CD4-positive, alpha-beta T cell treated with Interleukin-21 for 1 hour (primary cell): ENCODE measurements at places on chromosomes 3 and 15.

DNA sequence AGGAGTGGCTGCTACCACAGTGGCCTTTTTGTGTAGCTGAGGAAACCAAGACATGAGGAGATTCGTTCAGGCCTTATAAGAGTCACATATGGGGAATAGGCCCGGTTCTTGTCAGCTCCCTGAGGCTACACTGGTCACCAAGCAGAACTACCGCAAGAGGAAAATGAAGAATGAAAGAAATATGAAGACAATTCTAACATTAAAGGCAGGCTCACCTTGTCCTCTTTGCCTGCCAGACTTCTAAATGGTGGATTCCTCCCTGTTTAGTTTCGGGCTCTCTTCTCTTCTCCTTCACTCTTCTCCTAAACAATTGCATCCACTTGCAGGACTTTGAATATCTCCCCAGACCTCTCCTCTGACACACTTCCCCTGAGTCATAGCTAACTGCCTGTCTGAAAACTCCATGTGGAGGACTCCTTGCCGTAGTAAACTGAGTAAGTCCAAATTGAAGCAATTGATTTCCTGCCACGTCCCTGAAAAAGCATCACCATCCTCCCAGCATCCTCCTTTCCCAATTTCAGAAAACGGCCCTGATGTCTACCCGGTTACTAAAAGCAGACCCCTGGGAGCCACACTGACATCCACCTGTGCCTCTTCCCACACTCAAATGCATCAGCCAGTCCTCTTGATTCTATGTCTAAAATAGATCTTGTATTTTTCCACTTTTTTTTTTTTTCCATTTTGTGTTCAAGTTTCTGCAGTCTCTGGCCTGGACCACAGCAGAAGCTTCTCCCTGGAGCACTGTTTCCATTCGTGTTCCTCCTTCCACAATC, 30.3 kb upstream of the VEPH1 start:
- DNase-seq = no peak

GRCh38 chr15:77527164-77527778, 105.4 kb downstream of the LINGO1 start:
- DNase-seq = no peak

DNA sequence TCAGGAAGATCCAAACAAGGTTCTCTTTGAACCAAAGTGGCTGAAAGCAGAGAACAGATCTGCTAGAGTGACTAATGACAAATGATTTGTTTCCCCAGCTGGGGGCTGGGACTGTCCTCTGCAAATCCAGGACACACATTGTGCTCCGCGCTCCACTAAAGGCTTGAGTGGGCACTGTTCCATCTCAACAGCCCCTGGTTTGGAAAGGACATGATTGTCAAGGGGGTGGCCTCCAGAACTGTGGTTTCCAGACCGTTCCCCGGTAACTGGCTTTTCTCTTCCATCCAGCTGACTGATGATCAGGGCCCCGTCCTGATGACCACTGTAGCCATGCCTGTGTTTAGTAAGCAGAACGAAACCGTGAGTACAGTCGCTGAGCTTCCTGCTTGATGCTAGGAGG, 91.0 kb downstream of the LRTM1 start:
- no peak for DNase-seq

DNA sequence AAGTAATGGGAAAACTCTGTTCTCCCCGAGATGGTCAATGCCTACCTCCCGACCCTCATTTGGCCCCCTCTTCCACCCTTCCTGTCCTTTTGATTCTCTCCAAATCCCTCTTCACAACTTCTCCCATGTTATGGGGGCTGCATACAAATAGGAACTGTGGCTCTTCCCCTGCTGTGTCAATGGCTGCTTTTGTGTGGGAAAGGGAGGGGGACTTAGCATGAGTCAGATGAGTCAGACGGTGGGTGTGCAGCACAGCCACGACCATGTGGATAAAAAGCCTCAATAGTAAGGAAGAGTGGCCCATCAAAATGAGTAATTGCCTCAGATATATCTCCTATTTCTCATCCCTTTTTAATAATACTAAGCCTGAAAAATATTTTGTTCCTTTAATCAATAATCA, 31.9 kb downstream of the SPATA16 start:
- no peak for DNase-seq

- DNase-seq = no peak
These were observed 700.6 kb upstream of the CFAP20DC start for GRCh38 chr3:59750391-59750790.

GRCh38 chr3:126101521-126101982, 17.6 kb upstream of the SLC41A3 start:
- no peak for DNase-seq

GRCh38 chr3:52388348-52388821, 56.5 kb downstream of the SEMA3G start:
- no peak for DNase-seq

DNA sequence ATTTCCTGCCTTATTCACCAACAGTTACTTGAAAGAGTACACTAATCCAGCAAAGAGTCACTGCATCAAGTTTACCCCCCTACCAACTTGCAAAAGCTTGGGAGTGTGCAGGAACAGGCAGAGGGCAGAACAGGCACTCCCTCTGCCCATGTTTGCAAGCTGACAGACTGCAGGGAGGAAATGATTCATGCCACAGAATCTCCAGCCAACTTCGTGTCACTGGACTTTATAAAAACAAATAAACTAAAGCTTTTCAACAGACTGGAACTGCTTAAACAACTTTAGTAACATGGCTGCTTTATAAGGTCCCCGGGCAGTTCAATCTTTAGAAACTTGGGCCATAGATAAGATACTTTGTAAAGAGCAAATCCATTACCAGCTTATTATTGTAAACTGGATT, 129.5 kb downstream of the THRB start:
- DNase-seq = no peak

DNA sequence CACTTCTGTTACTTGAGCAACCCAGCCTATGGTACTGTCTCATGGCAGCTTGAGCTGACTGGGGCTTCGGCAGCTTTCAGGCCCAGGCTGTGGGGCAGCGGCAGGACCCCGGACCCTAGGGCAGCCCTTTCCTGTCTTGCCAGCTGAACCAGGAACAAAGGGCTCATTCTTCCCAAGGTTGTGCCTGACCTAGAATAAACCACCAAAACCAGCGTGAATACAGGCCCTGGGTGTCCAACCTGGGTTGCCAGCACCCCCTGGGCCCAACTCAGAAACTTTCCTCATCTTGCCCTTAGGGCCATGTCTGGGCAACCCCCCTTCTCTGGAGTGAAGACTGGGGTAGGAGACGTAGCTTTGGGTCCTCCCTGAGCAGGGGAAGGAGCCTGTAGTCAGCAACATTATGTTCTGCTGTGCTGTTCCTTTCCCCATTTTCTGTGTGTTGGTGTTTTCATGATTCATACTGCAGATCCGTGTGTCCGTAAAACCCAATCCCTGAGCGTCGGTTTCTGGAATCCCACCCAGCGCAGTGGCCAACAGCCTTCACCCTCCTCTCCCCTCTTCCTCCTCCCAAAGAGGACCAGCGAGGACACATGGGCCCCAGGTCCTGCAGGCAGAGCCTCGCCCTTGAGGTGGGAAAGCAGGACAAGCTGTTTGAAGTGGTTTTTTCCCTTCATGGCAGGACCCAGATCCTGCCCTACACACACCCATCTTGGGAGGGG, 33.5 kb downstream of the TKT start:
- no peak for DNase-seq

DNA sequence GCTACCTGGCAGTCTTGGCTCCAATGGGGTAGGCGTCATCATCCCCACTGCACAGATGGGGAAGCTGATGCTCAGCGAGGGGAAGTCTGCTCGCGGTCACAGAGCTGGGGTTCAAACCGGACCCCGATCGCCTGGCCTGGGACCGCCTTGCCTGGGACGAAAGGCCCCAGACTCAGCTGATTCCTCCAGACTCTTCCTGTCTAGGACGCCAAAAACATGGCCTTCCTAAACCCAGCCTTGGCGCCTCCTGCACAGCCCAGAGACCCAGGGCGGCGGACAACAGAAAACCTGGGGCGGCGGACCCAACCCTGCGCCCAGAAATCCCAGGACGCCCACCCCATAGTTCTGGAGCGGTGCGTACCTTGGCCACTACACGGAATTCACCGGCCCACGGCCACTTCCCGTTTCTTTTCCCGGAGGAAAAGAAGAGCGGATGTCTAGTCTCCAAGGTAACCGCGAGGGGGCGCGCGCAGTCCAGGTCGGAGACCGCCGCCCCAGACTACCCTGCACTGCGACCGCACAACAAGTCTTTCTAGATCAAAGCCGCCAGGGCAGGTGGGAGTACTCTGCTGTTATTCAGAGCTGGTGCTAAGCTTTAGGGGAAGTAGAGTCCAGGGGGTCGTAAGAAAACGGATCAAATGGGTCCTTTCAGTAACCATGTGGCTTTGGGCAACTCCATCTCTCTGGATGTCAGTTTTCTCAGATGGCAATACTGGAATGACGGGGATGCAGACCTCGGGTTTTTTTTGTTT, 4.9 kb upstream of the IL17RD start:
- DNase-seq = peak; percentile 39

- DNase-seq = peak; percentile 87
These were observed at the start of gene VPS39 for GRCh38 chr15:42207674-42208579. Gene VPS39, minus strand, starts transcription at chr15:42208304. Its CDS starts 151 bp downstream, at chr15:42208153.

DNA sequence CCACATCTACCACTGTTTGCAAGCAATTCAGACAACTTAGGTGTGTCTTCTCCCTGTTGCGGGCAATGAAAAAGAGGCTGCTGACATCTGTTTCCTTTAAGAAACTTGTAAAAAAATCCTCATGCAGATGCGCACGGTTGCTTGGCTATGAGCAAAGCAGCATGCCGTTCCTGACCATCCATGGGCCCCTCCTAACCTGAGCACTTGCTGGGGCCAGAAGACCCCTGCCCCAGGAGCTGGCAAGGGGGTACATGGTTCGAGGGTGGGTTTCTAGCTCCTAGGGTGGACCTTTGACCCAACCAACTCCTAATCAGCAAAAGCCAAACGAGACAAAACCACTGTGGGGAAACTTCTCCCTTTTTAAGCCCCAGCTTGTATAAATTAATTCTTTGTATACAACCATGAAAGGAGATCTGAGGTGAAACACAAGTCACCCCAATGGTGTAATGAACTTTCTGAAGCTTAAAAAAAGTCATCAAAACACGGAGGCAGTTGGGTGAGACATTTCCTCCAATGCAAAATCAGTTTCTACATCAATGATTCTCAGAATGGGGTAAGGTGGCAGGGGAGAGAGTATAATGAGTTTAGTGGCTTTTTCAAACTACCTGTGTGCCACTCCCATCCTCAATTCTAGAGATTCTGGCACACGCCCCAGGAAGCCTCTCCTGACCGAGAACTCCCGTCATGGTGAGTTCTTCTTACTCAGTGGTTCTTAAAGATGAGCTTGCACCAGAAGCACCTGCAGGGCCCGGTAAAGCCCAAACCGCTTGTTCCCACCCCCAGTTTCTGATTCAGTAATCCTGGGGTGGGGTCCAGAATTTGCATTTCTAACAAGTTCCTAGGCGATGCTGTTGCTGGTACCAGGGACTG, 44.1 kb downstream of the CPN2 start:
- peak; percentile 28 for DNase-seq

- peak; percentile 28 for DNase-seq
These were observed 9.4 kb downstream of the BTLA start for GRCh38 chr3:112489674-112490479.

DNA sequence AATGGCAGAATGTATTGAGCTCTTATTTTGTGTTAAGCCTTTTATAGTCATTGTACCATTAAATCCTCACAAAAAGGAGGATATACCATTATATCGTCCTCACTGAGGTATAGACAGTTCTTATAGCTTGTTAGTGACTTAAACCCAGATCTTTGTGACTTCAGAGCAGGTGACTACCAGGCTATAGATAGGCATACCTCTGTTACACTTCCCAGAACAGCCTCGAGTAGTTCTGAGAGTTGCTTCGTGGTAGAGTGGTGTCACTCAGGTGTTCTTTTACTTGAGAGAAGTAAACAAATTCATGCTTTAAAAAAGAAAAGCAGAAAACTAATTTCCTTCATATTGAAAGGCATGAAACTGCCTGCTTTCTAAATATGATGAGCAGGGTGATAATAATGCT, 59.9 kb downstream of the SEC22A start:
- no peak for DNase-seq

DNA sequence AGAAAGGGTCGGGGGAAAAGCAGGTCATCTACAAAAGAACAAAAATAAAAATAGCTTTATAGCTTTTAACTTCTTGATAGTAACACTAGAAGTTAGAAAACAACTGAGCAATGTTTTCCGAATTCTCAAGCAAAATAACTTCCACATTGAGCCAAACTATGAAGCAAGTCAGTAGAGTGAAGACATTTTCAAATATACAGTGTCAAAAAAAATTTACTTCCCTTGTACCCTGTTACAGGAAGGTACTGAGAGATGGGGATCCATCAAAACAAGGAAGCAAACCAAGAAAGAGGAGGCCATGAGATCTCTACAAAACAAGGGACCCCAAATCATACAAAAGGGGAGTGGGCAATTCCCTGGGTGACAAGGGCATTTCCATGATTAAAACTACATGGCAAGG, 26.6 kb upstream of the STIMATE start:
- no peak for DNase-seq

DNA sequence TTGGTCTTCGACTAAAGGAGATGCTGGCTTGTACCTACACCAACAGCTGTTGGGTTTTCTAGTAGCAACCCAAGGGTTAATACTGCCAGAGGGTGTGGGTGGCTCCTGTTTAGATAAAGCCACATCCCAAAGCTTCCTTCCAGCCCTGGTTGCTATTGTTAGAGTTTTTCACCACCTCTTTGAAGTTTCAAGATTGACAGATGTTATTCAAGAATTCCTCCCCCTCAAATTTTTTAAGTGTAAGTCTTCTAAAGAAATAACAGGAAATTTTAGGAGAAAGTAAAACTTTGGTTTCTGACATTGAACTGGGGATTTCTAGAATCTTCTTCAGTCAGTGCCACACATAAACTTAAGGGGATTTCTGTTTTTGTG, 60.9 kb downstream of the TGFBR2 start:
- DNase-seq = peak; percentile 57

DNA sequence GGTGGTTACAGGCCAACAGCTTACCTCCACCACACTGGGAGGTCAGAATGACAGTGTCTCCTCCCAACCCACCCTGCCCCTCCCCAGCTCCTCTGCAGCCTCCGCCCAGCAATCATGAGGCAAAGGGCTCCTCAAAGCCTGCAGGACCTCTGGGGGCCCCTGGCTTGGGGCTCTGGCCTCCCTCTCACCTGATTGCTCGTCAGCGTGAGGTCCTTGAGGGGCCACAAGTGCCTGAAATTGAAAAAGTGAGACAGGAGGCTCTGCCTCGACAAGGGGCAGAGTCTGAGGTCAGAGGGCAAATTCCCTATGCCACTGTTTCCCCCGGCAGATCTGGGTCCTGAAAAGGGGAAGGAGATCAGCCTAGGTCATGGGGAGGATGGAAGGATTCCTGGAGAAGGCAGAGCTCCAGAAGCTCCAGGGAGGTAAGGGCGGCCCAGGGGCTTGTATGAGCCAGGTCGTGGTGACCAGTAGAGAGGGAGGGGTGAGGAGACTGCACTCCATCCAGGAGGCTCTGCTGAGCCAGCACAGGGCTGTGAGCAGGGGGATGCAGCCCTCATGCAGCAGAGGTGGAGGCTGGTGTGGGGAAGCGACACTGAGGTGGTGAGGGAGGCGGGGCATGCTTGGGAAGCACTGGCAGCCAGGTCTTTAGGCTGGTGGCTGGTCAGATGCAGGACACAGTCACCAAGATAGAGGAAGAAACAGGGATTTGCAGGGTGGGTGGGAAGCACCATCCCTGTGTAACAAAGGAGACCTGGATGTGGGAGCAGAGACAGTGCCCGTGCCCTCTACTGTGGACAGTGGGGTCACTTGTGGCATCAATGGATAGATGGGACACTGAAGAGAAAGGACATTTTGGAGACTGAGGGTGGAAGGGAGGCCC, 20.1 kb downstream of the ALS2CL start:
- no peak for DNase-seq
